Stimulated activated naive CD8-positive, alpha-beta T cell treated with anti-CD3 and anti-CD28 coated beads, Interleukin-15, Interleukin-2, amounts not matched to agents 100 U/mL and 50 U/mL, for 24 hours (primary cell): ENCODE measurements at places on chromosomes 3 and 15.

DNA sequence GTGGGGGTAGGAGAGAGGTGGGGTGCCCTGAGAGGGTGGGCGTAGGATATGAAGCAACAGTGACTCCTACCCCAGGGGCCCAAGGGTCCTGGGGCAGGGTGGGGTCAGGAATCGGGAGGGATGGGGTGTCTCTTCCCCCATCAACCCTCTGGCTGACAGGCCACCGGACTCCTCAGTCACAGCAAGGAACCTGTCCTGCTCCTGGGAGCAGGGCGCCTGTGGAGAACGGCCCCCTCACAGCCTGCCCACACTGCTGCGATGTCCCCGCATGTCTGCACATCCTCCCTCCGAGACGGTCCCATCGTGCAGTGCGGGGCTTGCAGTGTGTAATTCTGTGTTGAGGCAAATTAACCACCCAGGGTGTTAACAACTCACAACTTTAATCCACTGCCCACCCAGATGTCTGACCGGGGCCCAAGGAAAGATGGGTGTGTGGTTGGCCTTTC is 2.7 kb downstream of the TM4SF19 start:
- DNase-seq: no peak

GRCh38 chr3:31448882-31449243 is 83.9 kb upstream of the STT3B start:
- no peak for DNase-seq

GRCh38 chr3:13716540-13717221 is 163.2 kb downstream of the WNT7A start:
- DNase-seq: no peak

DNA sequence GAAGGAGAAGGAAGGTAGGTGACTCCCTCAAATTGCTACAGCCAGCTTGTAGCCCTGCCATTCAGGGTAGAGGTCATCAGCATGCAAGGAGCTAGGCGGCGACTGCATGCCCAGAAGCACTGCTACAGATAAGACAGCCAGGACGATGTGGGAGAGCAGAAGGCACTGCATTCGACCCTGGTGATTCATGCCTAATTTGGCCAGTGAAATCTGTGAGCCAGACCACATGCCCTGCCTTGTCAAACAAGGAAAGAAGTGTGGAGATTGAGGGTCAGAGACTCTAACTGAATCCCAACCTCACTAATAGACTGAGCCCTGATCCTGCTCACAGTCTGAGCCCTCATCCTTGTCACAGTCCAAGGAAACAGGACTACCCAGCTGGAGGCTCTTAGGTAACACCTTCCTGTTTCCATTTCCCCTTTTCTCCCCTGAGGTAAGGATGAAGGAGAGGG is 86.6 kb downstream of the LINGO1 start:
- DNase-seq: no peak

DNA sequence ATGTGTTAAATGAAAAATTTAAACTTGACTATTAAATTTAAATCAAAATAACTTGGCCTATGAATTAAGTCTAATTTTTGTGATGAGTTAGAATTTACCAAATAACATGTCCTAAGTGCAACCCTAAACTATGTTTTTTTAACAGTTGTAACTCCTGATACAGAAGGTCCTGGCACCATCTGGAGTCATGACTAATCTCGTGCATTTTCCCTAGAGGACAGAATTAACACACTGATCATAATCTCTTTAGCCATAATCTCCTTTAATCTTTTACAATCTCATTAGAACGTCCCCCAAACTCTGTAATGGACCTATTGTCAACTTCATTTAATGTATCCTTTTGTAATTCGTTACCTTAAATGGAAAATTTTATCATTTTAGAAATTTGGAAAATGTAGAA is 100.6 kb downstream of the SUCNR1 start:
- no peak for DNase-seq
